ENCODE measurements at places on chromosomes 5 and 9. TPM values are rescaled to one million over a fixed set of nuclear protein-coding genes. Genes with fewer than 3 reads are reported as not detected.

Gene ANKRD31
- 0.17 TPM for total RNA-seq

Gene CNTNAP3B
- total RNA-seq: 2.6 TPM

Gene GABRB2
- 0.72 TPM for total RNA-seq

Gene WDR38
- not detected for total RNA-seq

Gene KIF27
- 7.9 TPM for total RNA-seq

Gene TIFAB
- 0.23 TPM for total RNA-seq

Gene IL3
- total RNA-seq: not detected

Gene PCDHGA12
- total RNA-seq: 10.2 TPM

Gene NTNG2
- total RNA-seq: 3.5 TPM

Gene CRHBP
- total RNA-seq: 1.5 TPM

Gene ACO1
- total RNA-seq: 48.2 TPM

Gene TAF11L10
- not detected for total RNA-seq

Gene SURF1
- 53.5 TPM for total RNA-seq

Gene C5orf63
- total RNA-seq: 6.1 TPM

Measured in mucosa of gallbladder (tissue), 1 donor.